ENCODE measurements at places on chromosomes 3 and 15.

GRCh38 chr3:65013053-65013452, 325.3 kb upstream of the ADAMTS9 start:
- no peak for DNase-seq

DNA sequence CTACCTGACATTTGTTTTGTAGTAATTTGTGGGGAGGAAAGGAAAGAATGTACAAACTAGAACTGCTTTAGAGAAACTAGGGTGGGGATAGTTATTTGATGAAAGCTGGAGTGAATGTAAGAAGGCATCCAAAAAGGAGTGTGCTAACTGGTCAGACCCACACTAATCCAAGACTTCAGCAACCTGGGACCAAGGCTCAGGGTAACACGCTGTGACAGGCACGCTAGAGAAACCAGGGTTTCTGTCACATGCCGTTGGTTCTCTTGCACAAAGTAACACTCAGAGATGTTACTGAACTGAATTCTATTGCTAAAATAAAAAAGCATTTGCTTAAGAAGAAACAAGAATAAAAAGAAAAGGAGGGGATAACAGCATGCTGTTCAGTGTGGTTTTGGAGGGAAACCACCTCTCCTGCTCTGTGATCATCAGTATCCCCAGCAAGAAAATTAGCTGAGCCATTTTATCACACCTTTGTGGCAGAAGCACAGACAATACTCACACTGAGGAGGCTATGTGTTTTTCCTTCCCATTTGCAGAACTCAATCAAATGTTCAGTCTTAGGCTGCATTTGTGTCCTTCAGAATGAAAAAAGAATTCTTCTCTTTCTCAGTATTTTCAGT, 2.8 kb upstream of the CCDC80 start:
- no peak for DNase-seq

DNA sequence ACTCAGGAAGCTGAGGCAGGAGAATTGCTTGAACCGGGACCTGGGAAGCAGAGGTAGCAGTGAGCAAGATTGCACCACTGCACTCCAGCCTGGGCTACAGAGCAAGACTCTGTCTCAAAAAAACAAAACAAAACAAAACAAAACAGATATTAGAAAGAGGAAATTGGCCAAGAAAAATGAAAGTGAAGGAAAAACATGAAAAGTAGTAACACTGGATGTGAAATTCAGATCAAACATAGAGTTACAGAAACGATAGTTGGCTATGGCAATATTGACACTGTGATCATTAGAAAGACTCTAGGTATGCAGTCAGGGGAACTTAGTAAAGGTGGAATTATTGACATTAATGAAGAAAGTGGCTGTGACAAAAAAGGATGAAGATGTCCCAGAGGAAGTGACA, 13.2 kb upstream of the TIPARP start:
- no peak for DNase-seq

DNA sequence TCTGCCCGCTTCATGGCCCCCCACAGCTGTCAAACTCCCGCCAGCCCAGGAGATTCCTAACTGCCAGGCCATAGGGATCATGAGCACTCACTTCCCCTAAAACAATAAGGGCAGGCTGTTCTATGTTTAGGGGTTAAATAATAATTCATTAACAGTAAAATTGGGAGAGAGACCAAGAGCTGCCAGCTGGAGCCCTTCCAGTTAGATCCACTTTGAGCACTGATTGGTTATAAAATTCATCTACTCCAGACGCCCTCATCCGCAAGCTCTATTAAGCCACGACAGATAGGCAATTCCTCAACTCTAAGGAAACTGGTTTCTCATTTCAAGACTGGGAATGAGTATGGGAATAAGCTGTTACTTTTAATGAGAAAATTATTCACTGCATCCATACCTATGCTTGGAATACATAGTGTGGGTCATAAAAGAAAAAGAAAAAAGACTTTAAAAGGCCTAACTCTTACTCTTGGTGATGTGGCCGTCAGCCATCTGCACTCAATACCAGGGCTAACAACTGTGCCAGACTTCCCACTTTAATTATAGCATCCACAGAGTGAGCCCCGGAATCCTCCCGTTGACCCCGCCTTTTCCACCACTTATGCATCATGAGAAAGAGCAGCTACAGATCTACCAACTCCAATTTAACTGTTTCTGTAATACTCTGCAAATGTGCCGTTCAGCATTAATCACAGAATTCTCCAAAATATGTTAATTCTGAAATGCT, 44.5 kb downstream of the IL17RD start:
- no peak for DNase-seq

- DNase-seq = no peak
Observed at GRCh38 chr3:179551349-179552105, 11.2 kb upstream of the ACTL6A start.

GRCh38 chr15:33159726-33160453, 34.6 kb downstream of the FMN1 start:
- DNase-seq = no peak

- DNase-seq = no peak
Observed at GRCh38 chr3:107993771-107994170, 97.1 kb downstream of the CD47 start.

DNA sequence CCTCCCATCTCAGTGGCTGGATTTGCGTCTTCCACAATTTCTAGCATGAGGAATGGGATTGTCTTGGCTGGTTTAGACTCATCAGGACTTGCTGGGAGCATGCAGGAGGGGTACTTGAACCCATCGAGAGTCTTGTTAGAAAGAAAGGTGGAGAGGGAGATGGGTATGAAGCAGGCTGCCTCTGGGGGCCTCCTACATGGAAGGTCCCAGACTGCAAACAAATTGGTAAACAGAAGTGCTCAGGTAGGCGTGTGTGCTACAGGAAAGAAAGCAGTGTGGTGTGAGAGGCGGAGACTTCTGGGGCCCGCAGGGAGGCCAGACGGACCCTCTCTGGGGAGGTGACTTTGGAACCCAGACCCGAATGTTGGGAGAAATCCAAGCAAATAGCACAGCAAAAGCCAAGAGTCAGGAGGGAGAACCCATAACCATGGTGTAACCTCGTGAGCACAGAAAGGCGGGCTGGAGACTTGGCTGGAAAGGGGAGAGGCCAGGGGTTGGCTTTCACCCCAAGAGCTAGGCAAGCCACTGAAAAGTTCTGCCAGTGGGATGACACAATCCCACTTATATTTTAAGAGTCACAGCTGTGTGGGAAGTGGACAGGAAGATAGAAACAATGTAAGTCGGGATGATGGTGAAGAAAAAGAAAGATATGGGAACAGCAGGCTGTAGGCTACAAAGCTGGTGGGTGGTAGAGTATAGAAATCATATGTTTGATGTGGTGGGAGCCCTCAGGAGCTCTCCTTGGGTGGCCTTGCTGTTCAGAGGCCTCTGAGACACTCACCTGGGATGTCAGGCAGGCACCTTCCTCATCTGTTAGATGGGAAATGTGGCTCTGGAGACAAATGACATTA, 130.1 kb upstream of the PRR20G start:
- no peak for DNase-seq

DNA sequence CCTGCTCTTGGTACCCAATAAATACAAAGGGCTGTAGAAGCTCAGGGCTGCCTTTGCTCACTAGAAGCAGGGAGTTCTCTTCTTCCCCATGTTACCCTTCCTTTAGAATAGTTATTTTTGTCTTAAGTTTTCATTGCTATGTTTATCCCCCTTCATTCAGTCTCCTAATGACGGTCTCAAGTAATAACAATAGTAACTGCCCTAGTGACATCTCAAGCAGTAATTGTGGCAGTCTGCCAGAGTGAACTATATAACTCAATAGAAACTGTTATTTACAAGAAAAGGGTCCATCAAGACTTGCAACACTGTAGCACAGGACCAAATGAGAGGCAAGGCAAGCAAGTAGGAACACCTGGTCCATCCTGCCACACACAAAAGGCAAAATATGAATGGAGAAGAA, 32.5 kb upstream of the SIN3A start:
- DNase-seq = peak; percentile 82

DNA sequence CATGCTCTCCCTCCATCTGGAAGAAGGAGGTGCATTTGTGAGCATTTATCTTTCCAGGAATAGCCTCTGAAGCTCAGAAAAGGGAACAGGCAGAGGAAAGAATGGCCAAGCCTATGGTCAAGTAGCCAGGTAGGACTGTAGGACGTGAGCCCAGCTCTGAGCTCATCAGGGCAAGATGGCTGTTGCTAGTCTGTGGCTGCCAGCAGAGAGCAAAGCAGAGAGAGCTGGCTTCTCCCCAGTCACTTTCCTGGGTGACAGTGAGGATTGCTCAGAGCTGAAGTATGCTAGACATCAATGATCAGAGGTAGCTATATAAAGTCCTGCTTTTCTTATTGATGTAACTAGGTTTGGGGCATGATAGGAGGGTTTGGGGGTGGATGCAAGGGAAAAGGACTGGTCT, 146.1 kb upstream of the SLC24A5 start:
- DNase-seq = no peak

- no peak for DNase-seq
Observed at GRCh38 chr3:33060609-33061337, 36.2 kb downstream of the GLB1 start.

GRCh38 chr15:78727561-78727960, 83.7 kb downstream of the ADAMTS7 start:
- DNase-seq = no peak

DNA sequence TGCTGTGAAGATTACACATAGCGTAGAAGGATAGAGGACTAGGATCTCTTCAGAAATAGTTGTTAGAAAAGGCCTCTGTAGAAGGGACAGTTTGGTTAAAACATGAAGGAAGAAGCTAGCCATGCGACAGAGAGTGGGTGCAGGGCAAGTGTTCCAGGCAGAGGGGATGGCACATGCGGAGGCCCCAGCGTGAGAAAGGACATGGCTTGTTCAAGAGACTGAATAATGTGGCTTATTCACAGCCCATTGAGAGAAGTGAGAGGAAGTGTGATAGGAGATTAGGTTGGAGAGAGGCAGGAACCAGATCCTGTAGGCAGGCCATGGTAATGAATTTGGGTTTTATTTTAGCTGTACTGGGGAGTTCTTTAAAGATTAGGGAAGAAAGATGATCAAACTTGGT, 56.4 kb downstream of the NEO1 start:
- no peak for DNase-seq

DNA sequence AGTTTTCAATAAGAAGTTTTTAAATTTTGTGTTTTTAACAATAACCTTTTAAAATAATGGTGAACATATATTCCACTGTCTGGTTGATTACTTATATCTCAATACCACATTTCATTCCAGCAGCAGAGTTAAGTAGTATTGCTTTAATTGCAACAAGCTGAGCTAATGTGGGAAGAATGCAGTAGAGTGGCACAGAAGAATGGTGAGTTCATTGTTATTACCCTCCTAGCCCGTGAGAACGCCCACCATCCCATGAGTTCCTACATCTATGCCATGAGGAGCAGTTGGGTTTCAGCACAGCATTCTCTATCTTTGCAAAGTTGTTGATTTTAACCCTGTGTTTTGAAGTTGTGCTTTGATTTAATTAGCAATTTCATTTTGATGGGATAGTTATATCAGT, 17.8 kb upstream of the NR2E3 start:
- peak; percentile 83 for DNase-seq

GRCh38 chr3:127538569-127538968, 52.0 kb downstream of the TPRA1 start:
- DNase-seq = no peak
